Globus pallidus (tissue), 1 donor: ENCODE measurements at places on chromosomes 2 and 18.

GRCh38 chr2:241003830-241004564 is 5.6 kb downstream of the SNED1 start:
- no peak for DNase-seq

- no peak for DNase-seq
These were observed 300.6 kb upstream of the SALL3 start for GRCh38 chr18:78679031-78679430.

GRCh38 chr18:11689669-11690565 is 853 bp downstream of the GNAL start:
- DNase-seq = no peak

DNA sequence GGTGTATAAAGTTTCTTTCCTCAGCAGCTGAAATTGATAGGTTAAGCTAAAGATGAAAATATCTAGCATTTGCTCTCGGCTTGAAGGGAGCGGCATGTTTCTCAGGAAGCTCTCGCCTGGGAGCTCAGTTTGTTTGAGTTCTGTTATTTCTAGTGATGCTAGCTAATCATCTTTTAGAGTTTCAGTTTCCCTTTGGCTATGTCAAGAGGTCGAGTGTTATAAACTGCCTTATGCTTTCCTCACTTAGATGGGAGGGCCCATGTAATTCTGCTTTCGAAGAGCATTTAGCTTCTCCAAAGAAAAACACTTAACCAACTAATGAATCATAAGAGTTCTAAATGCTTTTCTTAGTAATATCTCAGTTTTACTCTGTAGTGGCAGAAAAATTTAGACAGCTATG is 33.6 kb downstream of the PLCL1 start:
- DNase-seq = peak; percentile 52

- DNase-seq = no peak
These were observed 141.0 kb downstream of the UXS1 start for GRCh38 chr2:106053116-106053515.

DNA sequence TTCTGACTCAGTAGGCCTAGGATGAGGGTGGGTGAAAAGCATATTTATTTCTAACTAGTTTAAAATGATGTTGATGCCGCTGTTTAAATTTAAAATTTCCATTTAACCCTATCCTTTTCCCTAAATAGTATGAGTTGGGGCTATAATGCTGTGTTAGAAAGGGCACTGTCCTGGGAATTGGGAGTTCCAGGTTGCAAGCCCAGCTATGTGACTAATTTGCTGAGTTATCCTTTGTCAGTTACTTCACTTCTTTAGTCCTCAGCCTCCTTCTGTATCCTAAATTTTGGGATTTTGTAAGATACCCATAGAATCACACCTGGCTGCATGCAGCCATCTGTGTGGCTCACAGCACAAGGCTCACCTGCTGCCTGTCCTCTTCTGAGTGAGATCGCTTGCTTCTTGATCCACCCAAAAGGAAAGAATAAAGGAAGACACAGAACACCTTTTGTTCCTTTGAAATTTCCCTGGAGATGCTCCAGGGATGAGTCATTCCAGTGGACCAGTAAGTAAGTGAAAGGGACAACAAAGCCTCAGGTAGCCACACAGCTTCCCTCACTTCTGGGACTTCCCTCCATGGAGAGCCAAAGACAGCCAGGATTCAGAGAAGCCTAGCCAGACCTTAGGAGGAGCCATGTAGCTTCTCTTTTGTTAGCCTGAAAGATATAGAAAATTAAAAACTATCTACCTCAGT is 97.2 kb downstream of the DTNA start:
- no peak for DNase-seq

DNA sequence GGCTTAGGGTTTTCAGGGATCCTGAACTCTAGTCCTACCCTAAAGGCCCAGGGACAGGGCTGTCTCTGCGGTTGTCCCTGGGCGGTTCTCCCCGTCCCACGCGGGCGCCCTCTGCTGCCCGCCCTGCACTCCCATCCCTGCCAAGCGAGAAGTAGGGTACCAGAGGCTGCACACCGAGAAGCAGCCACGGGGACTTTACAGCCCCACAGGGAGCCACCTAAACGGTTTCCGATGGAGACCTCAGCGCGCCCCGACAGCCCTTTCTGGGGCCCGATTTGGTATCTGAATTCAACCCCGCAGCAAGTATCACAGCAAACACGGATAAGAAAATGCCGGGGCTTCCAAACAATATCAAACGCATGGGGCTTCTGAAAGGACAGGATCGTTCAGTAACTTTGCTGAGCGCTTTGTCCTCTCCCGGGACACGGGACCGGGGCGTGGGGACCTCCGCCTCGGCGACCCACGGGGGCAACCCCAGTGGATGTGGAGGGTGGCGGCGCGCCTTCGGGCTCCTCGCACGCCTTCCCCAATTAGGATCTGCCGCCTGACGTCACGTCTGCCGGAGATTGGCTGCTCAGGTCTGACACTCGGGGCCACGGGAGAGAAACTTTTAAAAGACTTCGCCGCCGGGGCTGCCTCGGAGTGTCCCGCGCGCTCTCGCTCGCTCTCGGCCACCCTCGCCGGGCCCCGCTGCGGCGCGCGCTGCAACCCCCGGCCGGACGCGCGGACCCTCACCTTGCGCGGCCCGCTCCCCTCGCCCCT is at the start of gene LTBP1:
LTBP1 (plus strand) TSS at position 640 of the 762 bp plus-strand sequence. CDS start 372 bp downstream, outside the sequence.
- DNase-seq = peak; percentile 78

- no peak for DNase-seq
These were observed 260.7 kb upstream of the MGAT5 start for GRCh38 chr2:133993160-133993559.

DNA sequence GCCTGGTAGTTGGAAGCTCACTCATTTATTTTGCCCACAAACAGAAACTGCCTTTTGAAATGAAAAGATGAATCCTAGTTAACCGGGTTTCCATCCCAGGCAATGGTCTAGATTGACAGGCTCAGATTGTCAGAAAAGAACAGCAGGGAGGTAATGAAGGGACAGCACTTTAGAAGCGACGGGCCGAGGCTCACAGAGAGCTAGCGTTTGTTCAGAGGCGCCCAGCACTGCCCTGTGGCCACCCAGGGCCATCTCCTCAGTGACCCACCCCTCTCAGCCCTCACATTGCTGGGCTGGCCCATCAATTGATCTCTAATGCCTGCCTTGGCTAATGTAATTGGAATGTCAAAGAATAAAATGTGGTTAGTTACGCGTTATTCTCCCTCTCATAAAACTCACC is 304.8 kb downstream of the CDCA7 start:
- DNase-seq = no peak

GRCh38 chr2:208134928-208135586 is 5.4 kb upstream of the CRYGC start:
- no peak for DNase-seq

- DNase-seq = no peak
These were observed 61.0 kb upstream of the SLC25A52 start for GRCh38 chr18:31821545-31822171.

GRCh38 chr18:35143622-35144596 is 96.9 kb upstream of the ZNF397 start:
- DNase-seq = peak; percentile 82

DNA sequence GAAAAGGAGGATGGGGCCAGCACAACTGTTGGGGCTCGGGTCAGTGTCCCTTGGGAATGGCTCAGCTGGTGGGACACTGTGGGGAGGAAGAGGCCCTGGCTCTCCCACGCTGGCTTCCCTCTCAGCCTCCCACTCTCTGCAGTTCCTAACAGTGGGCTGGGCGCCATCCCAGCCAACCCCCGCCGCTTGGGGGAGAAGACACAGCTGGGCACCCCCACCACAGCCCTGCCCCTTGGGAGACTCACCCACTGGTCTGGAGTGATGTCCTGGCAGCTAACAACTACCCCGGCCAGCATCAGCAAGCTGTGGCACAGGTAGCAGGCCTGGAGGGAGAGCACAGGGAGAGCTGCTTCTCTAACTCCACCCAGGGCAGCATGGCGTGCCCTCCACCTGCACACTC is 8.3 kb upstream of the SEMA4C start:
- DNase-seq = no peak

GRCh38 chr18:78523850-78524249 is 455.8 kb upstream of the SALL3 start:
- DNase-seq = no peak

DNA sequence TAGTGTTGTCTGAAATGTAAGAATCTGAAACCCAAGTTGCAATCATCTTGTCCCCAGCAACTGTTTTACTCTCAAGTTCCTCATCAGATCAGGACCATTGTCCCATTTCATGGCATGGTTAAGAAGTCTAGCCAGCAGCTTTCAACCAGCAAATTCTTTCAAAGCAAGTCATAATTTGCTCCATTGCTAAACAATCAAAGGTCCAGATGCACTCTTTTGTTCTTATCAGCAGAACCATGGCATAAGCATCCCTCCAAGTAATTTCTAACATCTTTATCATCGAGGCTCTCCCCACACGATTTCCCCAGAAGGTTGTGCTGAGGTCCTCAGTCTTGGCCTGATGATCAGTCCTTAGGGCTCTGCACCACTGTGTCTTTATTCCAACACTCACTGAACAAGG is 67.5 kb upstream of the APCDD1 start:
- DNase-seq = no peak

DNA sequence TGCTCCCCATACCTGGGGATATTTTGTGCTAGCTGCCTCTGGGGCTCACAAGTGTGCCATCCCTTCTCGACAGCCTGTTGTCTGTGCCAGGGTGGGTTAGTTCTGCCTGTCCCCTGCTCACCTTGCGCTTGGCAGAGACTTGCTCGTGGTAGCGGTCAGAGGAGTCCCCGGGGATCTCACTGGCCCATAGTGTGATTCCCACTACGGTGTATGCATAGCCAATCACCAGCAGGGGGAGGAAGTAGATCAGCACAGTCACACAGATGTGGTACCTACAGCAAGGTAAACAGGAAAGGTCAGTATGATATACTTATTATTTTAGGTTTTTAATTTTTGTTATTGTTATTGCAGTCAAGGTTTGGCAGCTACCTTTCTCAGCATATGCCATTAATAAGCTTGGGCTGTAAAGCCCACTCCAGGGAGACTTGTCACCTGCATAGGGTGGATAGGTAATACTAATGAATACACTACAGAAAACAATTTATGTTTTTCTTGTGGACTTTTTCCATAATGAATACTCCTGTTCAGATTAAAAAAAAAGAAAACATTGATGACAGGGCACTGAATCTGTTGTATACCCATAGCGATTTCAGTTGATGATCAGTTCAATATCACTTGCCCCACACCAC is 95.2 kb downstream of the POLE4 start:
- DNase-seq = no peak

DNA sequence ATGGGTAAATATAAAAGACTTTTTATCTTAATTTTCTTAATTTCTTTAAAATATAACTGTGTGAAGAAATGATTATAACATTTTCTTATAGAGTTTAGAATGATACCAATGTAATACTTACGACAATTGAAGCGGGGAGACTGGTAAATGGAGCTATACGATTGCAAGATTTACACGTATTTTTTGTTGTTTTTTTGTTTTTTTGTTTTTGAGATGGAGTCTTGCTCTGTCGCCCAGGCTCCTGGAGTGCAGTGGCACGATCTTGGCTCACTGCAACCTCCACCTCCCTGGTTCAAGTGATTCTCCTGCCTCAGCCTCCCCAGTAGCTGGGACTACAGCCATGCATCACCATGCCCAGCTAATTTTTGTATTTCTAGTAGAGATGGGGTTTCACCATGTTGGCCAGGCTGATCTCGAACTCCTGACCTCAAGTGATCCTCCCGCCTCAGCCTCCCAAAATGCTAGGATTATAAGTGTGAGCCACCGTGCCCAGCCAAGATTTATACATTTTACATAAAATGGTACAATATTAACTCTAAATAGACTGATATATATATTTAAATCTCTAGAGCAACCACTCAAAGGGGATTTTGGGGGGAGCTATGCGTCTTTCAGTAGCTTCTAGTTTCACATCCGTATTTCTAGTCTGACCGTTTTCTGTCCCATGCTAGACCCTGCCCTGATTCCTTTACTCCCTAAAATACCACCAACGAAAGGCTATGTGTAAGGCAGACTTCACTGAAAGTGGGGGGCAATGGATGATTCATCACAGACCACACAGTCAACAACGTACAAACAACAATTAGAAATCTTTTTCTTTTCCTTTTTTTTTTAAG is 28.2 kb upstream of the ATG16L1 start:
- no peak for DNase-seq

GRCh38 chr2:7895289-7895688 is 786.6 kb upstream of the ID2 start:
- DNase-seq = no peak

GRCh38 chr2:132517386-132517785 is 100.8 kb downstream of the GPR39 start:
- no peak for DNase-seq

DNA sequence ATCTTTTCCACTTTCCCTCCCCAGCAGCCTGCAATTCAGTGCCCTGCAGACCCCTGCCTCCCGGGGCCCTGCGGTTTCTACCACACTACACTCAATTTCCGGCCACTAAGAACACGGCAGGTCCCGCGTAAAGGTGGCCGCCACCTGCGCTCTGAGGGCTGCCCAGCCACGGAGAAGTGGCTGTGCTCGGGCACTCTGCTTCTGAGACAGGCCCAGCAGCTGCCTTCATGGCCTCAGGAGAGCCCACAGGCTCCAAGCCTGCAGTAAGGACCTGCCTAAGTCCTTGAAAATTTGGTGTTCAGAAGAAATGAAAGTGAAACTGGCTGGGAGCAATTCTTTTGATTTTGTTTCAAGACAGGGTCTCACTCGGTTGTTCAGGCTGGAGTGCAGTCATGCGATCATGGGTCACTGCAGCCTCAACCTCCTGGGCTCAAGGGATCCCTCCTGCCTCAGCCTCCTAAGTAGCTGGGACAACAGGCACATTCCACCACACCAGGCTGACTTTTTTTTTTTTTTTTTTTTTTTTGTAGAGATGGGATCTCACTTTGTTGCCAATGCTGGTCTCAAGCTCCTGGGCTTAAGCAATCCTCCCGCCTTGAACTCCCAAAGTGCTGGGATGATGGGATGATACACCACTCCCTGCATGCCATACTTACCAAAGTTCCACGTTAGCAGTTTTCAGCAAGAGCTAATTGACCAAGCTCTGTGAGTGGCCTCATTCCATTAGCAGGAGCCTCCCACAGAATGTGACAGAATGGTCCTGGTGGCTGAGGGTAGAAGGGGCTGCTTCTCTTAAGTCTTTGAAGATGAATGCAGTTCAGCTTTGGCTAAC is 14.6 kb upstream of the ALPP start:
- no peak for DNase-seq

DNA sequence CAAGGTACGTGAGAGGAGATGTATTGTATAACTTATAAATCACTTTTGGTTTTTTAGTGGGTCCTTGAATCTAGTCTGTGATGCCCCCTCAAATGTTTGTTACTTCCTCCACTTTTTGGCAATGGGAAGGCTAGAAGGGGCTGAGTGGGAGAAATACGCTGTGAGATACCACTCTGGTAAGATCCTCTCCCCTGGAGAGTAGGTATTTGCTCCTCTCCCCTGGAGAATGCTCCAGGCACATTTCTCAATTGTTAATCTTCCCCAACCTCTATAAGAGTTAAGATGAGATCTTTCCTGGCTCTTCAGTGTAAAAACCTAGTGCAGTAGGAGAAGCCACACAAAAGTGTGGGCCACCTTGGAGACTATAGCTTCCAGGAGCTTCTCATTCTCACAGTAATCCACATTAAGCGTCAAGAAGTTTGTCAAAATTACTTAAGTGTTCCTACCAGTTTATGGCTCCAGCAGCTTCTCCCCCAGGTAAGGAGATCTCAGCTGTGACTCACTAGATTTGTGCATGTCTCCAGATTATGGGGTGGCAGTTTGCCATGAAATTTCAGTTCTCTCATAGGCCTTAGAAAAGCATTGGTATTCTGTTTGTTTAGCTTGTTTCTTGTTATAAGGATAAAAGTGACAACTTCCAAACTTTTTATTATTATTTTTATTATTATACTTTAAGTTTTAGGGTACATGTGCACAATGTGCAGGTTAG is 182.6 kb downstream of the FSIP2 start:
- no peak for DNase-seq

- DNase-seq = no peak
These were observed 35.2 kb downstream of the NPPC start for GRCh38 chr2:231890896-231891513.

- no peak for DNase-seq
These were observed 1088.1 kb upstream of the PIK3C3 start for GRCh38 chr18:40866968-40867367.
